Heart right ventricle (tissue), 16 donors: ENCODE measurements at places on chromosomes 5 and 9.

GRCh38 chr5:157648275-157648990 is 3.8 kb downstream of the SOX30 start:
- DNase-seq = no peak

DNA sequence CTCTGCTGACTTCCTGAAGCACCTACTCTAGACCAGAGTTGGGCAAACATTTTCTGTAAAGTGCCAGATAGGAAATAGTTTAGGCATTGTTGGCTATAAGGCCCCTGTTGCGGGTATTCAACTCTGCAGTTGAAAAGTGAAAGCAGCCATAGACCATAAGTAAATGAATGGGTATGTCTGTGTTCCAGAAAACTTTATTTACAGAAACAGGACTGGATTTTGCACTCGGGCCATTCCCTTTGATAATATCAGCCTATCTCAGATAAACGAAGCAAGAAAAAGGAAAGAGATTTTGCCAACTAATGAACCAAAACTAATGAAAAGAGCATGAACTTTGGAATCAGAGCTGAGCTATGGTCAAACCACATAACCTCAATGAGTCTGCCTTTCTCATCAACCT is 184.4 kb downstream of the SAXO1 start:
- no peak for DNase-seq

DNA sequence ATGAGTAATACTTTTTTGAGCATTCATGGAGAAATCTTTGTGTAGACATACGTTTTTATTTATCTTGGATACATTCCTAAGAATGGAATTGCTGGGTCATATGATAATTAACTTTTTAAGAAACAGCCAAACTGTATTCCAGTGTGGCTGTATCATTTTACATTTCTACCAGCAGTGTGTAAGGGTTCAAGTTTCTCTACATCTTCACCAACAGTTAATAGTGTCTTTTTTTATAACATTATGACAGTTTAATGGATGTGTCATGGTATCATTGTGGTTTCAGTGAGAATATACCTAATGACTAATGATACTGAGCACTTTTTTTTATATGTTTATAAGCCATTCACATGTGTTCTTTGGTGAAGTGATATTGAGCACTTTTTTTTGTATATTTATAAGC is 52.4 kb downstream of the NIPBL start:
- DNase-seq = no peak

DNA sequence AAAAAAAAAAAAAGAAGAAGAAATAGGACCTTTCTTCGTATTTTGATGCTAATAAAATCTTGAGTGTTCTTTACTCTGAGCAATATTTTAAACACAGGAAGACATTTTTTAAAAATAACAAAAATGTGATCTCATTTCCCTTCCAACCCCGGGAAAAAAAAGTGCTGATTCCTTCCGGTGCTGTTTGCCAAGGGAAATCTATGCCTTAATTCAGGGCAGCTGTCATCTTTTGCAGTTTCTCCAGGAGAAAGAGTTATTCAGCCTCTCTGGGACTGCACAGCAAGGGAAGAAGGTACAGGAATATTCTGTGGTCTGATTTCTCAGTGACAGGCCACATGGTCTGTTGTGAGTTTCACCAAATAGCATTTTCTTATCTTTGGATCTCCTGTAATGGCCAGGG is 291.9 kb upstream of the IRX1 start:
- no peak for DNase-seq

GRCh38 chr9:110659891-110660541 is 8.6 kb upstream of the MUSK start:
- no peak for DNase-seq

- no peak for DNase-seq
These were observed 53.9 kb downstream of the ZCCHC7 start for GRCh38 chr9:37174247-37174646.

DNA sequence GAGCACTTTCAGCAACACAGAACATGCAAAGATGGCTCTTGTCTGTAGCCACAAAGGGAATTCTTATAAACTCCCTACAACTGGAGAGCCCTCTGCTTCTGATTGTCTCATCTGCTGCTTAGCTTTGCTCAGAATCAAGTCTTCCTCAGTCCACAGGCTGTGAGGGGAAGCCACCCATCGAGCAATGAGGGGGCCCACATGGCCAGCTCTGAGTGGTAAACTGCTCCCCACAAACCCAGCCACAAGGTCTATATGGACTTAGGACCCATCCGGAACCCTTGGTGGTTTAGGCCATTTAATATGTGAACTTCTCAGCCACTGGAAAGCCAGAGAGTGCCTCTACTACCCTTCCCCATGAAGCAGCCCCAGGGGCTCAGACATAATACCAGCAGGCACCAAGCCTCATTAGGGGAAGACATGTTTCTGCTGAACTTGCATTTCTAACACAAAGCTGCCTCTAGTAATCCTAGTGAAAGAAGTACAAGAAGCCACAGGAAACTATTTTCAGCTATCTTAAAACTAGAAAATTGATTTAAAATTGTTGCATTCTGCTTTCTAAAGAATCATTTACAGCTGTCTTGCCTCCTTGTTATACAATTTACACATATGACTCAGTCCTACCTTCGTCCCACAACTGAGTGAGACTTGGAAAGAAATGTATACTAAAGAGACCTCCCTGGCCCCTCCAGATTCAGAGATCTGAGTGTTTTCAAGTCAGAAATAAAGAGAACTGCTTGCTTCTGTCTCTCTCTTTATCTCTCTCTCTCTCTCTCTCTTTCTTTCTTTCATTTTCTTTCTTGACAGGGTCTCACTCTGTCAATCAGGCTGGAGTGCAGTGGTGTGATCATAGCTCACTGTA is 90.2 kb downstream of the ESM1 start:
- DNase-seq = no peak

- DNase-seq = no peak
These were observed 1022.3 kb downstream of the EFNA5 start for GRCh38 chr5:106648401-106648800.

- no peak for DNase-seq
These were observed 55.2 kb upstream of the FYB1 start for GRCh38 chr5:39274398-39275085.

- no peak for DNase-seq
These were observed 9.1 kb downstream of the FBP2 start for GRCh38 chr9:94584555-94584954.

DNA sequence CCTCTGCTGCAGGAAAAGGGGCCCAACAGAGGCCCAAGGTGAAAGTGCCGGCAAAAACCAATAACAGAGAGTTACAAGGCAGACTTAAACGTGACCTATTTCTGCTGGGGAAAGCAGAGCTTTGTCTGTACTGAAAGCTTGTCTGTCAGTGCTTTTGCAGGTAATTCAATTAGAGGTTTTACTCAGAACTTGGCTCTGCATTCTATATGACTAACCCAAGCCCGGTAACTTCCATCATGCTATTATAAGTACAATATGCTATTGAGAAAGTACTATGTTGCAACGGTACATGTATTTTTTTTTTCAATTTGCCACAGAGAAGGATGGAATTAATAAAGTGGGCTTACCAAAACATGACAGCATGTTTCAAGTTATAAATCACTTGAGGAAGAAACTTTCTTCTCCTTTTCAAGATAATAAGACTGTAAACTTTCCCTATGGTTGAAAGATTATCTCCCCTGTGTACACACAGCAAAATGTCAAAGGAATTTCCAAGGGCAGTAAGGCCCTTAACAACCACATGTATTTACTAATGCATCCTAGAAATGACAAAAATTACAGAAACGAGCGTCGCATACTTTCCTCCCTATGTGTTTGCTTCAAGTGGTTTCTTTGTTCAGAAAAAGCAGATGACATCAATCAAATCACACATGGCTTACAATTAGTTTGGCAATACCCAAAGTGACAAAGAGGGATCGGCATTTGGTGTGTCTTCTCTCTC is 282.4 kb downstream of the EFNA5 start:
- DNase-seq = no peak

- no peak for DNase-seq
These were observed 87.7 kb downstream of the ACER2 start for GRCh38 chr9:19496321-19497050.

DNA sequence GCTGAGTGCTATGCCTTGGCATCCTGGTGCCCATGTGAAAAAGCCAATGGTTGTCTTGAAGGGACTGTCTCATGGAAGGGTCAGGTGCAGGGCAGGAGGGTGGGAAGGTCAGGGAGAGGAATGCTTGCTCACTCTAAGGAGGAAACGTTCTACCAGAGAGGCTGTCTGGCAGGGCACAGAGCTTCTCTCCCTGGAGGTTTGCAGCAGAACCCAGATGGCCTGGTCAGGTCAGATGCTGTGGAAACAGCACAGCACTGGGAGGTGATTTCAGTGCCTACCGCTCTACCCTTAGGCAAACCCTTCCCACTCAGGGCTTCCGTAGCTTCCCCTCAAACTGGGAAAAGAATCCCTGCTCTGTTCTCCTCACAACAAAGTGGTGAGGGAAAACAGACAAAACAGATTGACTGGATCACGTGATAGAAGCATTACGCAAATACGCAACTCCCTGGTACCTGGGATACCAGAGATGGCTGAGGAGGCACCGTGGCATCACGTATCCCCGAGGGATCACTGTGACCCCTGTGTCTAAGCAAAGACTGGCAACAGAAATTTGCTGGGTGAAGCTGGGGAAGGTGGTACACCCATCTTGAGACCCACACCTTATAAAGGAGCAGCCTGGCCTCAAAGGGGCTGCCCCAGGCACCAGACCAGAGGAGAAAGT is 3.9 kb upstream of the MGAT1 start:
- no peak for DNase-seq

DNA sequence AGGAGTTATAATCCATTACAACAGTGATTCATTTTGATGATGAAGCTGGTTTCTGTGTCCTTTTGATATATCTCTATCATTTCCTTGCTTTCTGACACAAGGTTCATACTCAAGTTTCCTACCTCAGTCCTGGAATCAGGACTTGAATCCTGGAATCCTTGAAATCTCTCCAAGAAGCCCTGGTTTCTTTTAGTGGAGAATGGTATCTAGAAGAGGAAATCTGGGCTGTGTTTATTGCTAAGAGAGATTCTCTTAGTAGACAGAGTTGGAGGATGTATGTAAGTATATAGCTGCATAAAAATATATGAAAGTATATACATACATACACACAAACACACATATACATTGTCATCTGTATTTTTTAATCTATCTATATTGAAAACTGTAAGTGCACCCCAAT is 114.4 kb downstream of the GCNT1 start:
- DNase-seq = no peak

DNA sequence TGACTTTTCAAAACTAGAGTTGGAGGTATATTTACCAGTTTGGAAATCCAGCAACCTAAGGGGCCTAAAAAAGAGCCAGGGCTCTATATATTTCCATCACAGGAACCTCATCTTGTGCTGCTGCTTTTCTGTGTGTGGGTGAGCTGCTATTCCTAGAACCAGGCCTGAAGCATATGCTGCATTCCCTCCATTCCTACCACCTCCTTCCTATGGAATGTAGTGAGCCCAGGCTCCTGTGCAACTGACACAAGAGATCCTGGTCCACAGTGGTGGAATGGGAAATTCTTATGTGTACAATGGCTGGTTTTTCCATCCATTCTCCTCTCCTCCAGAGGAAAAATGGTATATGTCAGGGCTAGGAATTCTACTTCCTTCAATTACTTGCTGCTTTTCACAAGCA is 39.1 kb downstream of the SPEF2 start:
- no peak for DNase-seq

DNA sequence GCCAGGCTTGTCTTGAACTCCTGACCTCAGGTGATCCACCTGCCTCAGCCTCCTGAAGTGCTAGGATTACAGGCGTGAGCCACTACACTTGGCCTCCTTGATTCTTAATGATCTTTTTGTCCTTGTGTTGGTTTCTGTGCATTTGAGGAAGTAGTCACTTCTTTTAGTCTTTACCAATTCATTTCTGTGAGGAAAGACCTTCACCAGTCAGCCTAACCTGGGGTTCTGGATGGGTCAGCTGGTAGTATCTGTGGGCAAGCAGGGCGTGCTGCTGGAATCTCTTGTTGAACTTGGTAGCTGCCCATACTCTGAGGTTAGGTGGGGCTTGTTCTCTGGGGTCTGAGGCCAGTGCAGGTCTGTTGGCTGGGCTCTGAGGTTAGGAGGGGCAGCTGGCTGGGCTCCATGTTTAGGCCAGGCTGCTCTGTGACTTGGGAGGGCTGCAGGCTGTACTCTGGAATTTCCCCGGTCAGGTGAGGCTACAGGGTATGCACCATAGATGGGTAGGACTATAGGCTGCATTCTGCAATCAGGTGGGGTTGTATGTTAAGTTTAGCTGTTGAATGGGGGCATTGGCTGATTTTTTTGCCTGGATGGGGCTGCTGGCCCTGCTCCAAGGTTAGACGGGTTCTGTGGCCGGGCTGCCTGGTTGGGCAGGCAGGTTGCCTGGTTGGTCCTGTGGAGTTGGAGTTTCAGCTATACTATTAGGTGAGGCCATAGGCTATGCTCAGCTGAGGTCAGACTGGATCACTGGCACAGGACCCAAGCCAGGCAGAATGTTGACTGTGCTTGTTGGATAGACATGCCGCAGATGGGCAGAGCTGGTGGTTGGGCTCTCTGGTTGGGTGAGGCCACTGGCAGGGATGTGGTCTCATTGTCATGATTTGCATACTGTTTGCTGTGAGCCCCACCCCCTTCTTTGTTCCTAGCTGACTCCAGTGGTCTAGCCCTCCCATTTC is 19.2 kb downstream of the UBAP1 start:
- DNase-seq = no peak

- DNase-seq = no peak
These were observed at the start of gene LCN1 for GRCh38 chr9:135520916-135521607. TSS of gene LCN1 (plus strand) at chr9:135521440. CDS start at chr9:135521498, 58 bp downstream.

DNA sequence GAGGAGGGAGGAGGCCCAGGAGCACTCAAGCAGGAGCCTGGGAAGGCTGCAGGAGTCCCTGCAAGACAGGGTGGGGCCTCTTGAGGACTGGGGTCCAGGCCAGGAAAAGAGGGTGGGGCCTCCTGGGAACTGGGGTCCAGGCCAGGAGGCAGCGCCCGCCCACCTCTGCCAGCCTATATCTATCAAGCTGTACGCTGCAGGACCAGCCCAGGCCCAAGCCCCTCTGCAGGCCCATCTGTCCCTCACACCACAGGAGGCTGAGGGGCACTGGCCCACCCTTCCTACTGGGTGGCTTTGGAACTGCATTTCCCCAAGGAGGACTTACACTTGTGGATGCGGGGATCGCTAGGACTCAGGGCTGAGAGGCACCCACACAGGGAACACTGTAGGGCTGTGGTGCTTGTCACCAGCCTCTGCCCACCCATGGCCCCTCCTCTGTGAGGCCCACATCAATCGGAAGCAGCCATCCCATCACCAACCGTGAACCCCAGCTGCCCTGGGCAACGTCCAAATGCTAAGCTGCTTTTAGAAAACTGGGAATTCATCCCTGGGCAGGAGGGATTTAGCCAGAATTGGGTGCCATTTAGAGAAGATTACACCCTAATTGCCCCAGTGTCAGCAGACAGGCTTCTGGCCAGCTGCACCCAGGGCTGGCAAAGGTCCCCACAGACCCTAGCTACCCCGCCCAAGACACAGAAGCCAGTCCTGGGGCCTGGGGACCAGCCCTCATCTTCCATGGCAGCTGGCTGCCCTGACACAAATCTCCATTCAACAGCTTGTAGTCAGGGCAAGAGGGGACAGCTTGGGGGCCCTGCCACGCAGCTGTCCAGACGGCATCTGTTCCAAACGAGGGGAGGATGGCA is 15.3 kb downstream of the BICD2 start:
- DNase-seq = no peak

GRCh38 chr5:41772785-41773442 is 97.3 kb downstream of the OXCT1 start:
- DNase-seq = no peak
